ENCODE measurements at places on chromosomes 13 and 19.
A peak's percentile ranks its signal among the peaks of the same experiment; 100 is the strongest.

- DNase-seq = no peak
Observed at GRCh38 chr19:51196181-51196580, 28.7 kb upstream of the CD33 start.

- no peak for DNase-seq
Observed at GRCh38 chr19:46845959-46846459, 4.6 kb downstream of the AP2S1 start.

DNA sequence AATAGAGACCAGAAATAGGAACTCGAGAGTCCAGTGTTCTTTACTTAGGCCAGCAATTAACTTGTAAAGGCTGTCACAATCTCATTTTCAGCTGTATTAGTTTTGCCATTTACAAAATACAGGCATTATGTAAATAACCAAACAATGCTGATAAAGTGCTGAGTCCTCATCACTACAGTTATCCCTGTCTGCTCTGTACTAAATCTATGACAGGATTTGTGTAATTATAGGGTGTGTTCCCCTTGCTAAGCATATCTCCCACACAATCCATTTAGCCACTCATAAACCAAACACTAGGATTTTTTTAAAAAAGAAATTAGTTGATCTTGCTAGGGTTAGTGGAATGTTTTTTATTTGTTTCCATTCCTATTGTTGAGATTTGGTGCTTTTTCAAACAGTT, 23.2 kb downstream of the PDX1 start:
- DNase-seq = no peak

DNA sequence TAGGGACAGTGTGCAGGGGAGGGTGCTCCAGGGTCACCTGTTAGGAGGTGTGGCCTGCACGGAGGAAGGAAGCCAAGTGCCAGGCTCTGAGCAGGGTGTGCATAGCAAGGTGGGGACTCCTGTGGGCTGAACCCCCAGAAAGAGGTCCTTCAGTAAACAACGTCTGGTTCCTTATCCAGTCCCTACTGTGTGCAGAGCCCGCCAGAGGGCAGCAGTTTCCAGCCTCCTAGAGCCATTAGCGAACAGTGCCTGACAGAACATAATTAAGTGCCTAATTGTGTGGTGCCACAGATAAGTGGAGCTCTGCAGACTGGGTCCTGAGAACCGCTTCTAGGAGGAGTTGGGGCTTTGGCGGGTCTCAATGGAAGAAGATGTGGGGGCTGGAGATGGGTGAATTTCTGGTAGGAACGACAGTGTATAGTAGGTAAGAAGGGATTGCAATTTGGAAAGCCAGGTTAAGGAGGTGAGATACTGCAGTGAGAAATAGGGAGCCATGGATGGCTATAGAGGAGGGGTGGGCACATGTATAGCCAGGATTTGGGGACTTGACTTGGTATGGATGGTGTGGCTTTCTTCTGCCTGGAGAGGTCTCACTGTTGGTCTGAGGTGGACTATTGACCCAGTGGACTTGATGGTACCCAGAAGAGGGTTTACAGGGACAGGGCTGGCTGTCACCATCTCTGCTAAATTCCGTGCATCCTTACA, 323.1 kb downstream of the ZNF536 start:
- DNase-seq = no peak

GRCh38 chr13:99774644-99775043, 196.9 kb downstream of the ZIC5 start:
- DNase-seq = no peak

GRCh38 chr13:99354371-99354951, 47.3 kb upstream of the GPR183 start:
- peak; percentile 61 for DNase-seq

DNA sequence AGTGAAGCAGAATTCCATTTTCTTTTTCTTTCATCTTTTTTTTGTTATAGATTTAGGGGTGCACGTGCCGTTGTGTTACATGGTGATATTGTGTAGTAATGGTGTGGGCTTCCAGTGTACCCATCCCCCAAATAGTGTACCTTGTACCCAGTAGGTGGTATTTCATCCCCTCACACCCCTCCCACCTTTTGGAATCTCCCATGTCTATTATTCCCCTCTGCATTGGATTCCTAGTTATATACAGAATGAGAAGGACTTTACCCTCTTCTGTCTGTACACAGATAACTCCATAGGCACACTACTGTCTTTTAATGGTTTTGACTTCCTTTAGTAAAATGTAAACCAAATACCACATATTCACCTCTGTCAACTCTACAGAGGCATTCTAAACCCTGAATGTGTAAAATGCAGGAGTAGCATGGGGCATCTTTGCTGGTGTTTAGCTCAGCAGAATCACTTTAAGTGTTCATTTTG, 28.0 kb downstream of the FRY start:
- DNase-seq = no peak

- DNase-seq = peak; percentile 68
Observed at GRCh38 chr19:55452749-55453346, 8.6 kb downstream of the ISOC2 start.

GRCh38 chr13:93364166-93364565, 137.6 kb downstream of the GPC6 start:
- DNase-seq = no peak

DNA sequence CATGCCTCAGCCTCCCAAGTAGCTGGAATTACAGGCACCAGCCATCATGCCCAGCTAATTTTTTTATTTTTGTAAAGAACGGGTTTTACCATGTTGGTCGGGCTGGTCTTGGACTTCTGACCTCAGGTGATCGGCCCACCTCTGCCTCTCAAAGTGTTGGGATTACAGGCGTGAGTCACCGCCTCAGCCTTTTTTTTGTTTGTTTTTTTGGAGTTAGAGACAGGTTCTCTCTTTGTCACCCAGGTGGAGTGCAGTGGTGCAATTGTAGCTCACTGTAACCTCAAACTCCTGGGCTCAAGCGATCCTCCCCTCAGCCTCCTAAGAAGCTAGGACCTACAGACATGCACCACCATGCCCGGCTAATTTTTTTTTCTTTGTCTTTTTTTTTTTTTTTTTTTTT, 15.6 kb upstream of the NOTCH3 start:
- DNase-seq = no peak

GRCh38 chr13:66689037-66689619, 541.0 kb downstream of the PCDH9 start:
- no peak for DNase-seq

DNA sequence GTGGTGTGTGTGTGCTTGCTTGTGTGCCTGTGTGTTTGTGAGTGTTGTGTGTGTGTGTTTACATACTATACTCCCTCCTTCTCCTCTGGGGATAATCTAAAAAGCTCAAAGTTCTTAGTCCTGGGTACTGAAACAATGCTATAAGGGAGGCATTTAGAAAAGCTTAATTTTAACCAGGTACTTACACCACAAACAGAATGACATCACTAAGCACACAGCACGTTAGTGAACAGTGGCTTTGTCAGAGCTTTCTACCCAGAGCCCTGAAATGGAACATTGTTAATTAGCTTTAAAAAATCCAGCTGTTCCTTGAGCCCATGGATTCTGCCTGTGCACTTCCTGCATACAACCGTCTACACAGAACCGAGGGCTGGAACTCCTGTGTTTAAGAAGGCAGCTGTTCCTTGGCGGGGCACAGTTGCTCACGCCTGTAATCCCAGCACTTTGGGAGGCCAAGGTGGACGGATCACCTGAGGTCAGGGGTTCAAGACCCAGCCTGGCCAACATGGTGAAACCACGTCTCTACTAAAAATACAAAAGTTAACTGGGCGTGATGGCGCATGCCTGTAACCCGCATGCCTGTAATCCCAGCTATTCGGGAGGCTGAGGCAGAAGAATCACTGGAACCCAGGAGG, 69.6 kb upstream of the RNF113B start:
- no peak for DNase-seq

GRCh38 chr19:35549879-35550523, 4.6 kb downstream of the TMEM147 start:
- no peak for DNase-seq

DNA sequence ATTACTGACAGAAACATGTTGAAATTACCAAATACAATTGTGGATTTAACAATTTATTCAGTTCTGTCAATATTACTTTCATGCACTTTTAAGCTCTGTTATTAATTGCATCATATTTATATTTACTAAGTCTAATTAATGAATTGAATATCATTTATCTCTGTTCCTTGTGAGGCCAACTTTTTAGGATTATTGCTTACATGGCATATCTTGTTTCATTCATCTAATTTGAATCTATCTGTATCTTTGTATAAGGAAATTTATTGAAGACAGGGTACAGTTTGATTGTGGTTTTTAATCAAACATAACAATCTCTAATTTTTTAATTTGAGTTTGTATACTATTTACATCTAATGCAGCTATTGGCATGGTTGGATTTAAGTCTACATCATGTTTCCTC, 249.9 kb upstream of the GPC6 start:
- DNase-seq = no peak

GRCh38 chr19:52662631-52663030, 24.5 kb upstream of the ZNF83 start:
- DNase-seq = no peak

GRCh38 chr13:40116008-40116407, 460.5 kb downstream of the COG6 start:
- no peak for DNase-seq

DNA sequence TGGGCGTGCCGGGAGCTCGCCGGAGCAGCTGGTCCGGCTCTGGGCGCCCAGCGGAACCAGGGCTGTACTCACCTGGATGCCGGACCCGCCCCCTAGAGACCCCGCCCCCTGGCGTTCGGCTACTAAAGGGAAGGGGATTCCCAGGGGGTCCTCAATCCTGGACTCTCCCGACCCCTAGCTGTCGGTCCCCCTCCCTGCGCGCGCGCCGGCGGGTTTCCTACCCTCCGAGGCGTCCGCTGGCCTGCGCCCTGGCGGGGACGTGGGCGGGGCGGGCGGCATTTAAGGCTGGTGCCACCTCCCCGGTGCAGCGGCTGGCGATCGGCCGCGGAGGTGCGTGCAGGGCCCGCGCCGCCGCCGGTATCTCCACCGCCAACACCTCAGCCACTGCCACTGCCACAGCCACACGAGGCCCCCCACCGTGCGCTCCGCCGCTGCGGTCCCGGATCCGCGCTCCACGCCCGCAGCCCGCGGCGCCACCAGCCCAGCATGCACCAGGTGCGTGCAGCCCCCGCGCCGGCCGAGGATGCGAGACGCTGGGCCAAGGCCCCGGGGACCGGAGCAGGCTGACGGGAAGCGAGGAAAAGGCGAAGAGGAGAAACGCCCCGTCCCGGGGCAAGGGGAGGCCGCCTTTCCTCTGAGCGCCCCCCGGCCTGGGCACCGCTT, at the start of gene ATP12A:
Gene ATP12A, plus strand, starts transcription at position 151 of the 663 bp plus-strand sequence. Its CDS starts 336 bp downstream, at position 487.
- peak; percentile 48 for DNase-seq

GRCh38 chr19:55609326-55609725, 3.9 kb downstream of the ZNF865 start:
- no peak for DNase-seq

- no peak for DNase-seq
Observed at GRCh38 chr13:76647550-76647949, 238.7 kb downstream of the KCTD12 start.

GRCh38 chr13:100140441-100140840, 51.5 kb downstream of the PCCA start:
- no peak for DNase-seq

DNA sequence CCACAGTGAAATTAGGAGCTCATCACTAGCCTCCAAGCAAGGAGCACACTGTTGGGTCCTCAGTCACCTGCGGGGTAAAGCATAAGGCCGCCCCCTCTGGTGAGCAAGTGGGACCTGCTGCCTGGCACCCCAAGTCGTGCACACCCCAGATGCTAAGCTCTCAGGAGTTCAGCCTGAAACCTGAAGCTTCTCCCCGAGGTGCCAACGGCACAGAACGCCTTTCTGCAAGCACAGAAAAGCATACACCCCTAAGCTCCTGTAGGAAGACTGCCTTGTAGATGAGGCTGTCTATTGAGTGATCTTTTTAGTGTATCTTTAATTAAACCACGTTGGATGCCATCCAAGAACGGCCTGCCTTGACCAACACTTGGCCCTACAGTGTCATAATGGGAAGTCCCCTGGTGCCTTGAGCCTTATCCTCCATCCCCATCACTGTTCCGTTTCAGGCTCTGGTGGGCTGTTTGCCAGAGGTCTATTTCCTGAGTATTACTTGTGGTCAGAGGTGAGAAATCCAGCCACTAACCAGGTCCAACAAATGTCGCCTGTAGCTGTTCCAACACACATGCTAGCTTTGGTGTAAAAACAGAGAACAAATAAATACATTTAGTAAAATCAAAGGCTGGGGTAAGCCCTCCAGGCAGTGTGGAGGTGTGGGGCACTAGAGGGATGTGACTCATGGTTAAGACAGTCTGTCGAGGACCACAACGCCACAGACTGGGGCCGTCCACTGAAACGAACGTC, 44.8 kb downstream of the C13orf42 start:
- no peak for DNase-seq

- no peak for DNase-seq
Observed at GRCh38 chr13:108924134-108924533, 294.7 kb downstream of the MYO16 start.

DNA sequence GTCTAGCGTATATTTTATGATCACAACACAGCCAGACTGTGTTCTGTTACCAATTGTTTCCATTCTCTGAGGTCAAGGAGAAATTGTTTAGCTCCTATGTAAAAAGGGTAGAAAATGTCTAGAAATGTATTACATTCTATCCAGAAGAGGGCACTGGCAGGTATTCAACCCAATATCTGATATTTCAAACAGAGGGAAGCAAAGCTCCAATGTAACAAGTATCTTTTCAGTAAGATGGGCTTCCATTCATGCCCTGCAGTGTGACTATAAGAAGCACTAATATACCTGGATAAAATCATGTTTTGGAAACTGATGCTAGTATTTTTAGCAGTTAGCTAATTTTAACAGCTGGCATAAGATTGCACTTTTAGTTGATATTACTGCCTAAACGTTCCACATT, 312.7 kb downstream of the FGF14 start:
- no peak for DNase-seq

DNA sequence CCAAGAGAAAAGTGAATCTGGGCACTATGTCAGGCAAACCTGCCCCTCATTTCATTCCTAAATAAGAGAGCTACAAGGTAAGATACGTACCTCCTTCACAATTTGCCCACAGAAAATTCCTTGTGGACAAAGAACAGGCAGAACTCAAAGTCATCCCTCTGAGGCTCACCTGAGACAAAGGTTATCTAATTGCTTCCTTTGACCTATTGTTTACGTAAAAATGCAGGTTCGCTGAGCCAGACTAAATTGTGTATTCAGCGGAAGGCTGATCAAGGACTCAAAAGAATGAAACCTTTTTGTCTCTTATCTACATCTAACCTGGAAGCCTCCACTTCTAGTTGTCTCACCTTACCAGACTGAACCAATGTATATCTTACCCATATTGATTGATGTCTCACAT, 213.3 kb downstream of the POSTN start:
- DNase-seq = no peak

DNA sequence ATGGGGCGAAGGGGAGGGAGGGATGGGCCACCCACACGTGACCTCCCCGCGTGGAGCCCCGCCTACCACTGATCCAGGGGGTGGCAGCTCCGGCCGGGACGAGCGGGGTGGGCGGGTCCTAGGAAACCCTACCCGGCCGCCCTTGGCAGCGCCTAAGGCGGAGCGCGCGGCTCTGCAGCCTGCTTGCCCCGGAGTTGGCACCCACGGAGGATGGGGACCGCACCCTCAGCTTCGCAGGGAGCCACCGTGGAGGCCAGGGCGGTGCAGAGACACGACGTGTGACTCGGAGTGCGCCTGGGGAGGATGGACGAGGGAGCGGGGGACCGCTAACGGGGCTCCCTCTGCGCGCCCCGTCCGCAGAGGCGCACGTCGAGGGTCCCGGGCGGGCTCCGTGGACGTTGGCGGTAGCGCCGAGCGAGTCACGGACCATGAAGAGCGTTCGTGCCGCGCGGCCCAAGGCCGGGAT, at the start of gene RGS9BP:
Gene RGS9BP, plus strand, starts transcription at position 129 of the 466 bp plus-strand sequence. CDS start 416 bp downstream, outside the sequence.
- DNase-seq = peak; percentile 65

Measured in activated T-cell treated with anti-CD3 and anti-CD28 coated beads, Interleukin-2, amount 50 U/mL, for 48 hours (primary cell).